NCI-H187 (cell line): ENCODE measurements at places on chromosomes 4 and X.
A peak's percentile ranks its signal among the peaks of the same experiment; 100 is the strongest.

GRCh38 chr4:10035130-10035529 lies 13.8 kb upstream of the SLC2A9 start:
- no peak for DNase-seq

DNA sequence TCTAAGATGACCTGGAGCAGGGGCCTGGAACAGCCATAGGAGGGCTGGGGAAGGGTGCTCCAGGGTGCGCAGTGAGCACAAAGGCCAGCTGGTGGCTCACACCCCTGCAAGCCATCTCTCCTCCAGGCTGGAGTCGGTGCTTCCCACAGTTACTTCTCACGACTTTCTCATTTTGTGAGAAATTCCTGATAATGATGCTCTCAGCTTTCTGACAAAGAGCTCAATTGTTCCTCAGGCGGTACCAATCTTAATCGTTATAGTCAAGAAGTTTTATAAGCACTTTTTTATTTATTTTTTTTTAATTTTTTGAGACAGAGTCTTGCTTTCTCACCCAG lies 11.7 kb upstream of the WFS1 start:
- no peak for DNase-seq

DNA sequence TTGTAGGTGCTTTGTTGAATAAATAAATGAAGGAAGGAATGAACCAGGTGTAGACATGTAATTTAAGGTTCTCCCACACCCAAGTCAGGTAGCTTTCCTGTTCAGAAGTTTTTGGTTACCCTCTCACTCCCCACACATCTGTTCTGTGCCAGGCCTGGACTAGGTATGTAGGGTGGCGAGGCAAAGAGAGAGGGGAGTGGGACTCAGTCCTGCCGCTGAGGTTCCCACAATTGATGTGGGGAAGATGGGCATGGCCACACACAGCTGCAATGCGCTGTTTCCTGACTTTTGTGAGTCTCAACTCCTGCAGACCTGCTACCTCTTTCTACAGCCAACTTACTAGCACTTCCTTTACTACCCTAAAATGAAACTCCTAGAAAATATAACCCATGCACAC lies 88.9 kb downstream of the RTL5 start:
- DNase-seq: no peak

GRCh38 chrX:132758759-132759158 lies 199.7 kb downstream of the HS6ST2 start:
- no peak for DNase-seq

GRCh38 chr4:2269206-2269531 lies 7.3 kb upstream of the MXD4 start:
- no peak for DNase-seq

- no peak for DNase-seq
Measured at GRCh38 chr4:19577097-19577496, 674.6 kb upstream of the SLIT2 start.

GRCh38 chr4:19913650-19914049 lies 338.1 kb upstream of the SLIT2 start:
- DNase-seq: no peak

DNA sequence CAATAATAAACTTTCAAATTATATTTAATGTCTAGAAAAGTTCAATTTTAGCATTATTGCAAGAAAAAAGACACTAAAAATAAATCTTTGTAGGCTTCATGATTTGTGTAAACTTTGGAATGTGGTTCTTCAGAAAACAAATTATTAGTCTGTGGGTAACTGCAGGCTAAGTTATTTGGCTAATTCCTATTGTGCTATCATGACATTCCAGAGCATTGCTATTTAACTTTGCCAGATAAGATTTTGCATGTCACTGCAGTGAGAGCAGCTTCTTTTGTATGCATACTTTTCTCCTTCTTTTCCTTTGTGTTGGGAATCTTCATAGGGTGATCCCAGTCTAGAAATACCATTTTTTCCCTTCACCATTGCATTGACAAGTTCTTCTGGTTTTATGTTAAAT lies 130.0 kb downstream of the AWAT2 start:
- DNase-seq: no peak

GRCh38 chr4:22389240-22389870 lies 126.5 kb downstream of the ADGRA3 start:
- DNase-seq: no peak

DNA sequence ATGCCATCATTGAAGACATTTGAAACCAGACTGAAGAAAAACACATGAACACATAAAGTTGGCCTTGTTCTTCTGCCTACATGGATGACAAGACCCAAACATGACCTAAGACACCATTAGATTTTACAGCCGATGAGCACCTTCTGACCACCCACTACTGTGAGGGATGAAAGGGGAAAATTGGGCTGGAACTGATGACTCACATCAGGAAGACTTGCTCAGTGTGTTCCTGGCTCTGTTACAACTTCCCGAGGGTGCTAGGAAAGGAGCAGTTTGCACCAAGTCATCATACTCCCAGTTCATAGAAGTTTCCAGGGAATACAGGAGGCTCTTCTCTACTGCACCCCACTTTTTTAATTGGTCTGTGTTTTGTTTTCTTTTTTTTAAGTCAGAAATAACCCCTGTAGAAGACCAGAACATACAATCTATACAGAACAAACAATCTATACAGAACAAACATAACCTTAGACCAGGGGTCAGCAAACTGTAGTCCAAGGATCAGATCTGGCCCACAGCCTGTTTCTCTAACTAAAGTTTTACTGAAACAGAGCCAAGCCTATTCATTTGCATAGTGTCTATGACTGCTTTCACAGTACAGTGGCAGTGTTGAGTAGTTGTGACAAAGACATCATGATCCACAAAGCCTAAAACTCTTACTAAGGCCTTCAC lies 25.3 kb downstream of the BTC start:
- DNase-seq: no peak

DNA sequence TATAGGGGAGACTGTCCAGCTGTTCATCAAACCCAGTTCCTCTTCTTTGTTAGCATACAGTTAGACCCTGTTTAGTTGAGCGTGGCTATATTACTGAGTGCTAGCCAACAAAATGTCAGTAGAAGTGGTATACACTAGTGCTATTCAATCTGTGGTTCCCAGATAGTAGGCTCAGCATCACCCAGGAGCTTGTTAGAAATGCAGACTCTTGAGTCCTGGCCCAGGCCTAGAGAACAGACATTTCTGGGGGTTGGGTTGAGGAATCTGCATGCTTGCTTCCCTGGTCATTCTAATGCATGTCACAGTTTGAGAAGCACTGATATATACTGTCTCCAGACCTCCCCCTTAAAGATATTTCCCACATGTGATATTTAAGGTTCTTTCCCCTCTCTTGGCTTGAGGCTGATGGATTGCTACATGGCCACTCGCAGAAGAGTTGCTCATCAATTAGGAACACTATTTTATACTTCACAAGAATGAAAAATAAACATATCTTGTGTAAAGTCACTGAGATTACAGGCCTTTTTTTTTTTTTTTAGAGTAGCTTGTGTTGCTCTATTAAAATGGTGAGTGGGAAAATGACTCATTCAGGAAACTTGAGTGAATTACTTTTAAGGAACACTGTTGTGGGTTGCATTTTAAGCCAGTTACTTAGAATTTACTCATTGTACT lies 289.0 kb downstream of the STIM2 start:
- DNase-seq: no peak

DNA sequence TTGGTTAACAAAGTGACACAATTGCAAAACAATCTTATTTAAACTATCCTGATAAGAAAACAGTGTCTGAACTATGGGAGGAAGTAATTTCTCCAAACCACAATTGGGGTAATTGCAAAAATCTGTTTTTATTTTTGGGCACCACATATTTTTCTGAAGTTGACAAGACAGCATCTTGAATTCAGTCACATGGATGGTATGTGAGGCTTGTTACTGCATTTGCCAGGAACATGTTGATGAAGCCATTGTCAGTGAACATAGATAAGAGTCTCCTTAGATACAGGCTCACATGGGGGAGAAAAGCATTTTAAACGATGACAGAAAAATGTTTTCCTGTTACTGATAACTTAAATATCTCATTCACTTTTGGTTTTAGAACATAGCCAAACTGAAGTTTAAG lies 5.5 kb upstream of the USP53 start:
- no peak for DNase-seq

DNA sequence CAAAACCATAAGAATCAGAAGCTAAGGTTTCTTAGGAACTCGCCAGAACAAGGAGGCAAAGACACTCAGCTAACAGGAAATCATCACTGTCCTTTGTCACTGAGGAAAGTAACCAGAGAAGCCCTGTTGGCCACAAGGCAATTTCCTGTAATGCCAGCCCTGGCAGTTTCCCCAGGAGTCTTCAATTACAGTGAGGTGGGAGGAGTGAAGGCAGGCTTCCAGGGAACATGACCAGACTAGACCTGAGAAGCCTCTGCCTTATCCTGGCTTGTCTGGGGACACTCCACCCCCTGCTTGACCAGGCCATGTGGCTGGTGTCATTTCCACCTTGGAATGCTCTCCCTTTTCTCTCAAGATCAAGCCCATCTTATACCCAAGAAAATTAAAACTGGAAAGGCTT lies 125.3 kb downstream of the COL4A6 start:
- DNase-seq: peak; percentile 5

DNA sequence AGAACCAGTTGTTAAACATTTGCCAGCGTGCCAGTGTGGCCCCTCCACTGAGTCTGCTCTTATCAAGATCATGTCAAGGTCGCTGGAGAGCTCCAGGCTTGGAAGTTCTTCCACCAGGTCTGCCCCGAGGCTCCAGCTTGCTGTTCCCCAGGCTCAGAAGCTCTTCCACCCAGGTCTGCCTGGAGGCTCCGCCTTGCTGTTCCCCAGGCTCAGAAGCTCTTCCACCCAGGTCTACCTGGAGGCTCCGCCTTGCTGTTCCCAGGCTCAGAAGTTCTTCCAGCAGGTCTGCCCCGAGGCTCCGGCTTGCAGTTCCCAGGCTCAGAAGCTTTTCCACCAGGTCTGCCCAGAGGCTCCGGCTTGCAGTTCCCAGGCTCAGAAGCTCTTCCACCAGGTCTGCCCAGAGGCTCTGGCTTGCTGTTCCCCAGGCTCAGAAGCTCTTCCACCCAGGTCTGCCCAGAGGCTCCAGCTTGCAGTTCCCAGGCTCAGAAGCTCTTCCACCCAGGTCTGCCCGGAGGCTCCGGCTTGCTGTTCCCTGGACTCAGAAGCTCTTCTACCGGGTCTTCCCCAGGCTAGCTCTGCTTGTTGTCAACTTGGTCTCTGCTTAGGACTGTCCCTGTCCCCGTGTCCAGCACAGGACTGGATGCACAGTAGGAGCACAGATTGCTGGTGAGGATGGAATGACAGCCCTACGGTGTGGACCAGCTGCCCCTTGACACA lies 54.4 kb downstream of the HMX1 start:
- no peak for DNase-seq

- DNase-seq: no peak
Measured at GRCh38 chrX:20681683-20682082, 415.0 kb upstream of the RPS6KA3 start.

DNA sequence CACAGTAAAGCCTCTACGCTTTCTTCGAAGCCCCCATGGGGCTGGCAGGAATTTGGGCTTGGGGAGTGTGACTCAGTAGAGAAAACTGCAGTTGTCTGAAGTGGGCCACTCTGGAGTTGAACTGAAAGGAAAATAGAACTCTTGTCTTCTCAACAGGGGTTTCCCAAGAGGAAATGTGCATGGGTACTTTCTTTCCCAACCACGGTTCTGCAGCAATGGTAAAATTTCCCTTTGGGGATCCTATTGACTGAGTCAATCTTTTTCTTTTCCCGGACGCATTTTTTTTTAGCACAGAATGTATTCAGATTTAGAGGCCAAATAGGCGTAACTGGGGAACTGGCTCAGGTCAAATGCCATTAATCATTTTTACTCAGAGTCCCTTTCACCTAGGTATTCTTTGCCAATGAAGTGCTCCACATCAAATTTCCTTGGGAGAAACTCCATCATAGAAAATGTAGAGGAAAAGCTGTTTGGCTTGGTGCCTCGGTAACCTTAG lies 269.3 kb downstream of the STIM2 start:
- no peak for DNase-seq

DNA sequence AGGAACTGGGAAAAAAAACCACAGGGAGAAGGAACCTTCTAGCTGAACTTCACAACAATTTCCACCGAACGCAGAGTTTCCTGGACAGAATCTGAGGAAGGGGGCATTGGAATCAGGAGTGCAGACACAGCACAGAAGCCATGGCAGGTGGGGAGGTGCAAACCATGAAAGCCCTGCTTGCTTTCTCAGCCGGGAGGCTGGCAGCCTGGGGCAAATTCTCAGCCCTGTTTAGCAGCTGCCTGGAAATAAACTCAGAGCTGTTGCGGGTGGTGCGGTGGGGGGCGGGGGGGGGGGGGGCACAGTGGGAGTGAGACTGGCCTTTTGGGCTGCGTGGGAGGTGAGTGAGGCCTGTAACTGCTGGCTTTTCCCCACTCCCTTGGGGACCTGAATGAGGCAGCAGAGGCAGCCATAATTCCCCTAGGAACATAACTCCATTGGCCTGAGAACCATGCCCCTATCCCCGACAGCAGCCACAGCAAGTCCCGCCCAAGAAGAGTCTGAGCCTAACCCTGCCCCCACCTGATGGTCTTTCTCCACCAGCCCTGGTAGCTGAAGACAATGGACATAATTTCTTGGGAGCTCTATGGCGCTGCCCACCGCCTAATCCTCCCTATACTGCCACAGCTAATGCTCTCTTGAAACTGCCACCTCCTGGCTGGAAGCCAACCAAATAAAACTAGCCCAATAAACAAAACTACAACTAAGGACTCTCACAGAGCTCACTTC lies 176.3 kb downstream of the FAM13A start:
- peak; percentile 79 for DNase-seq

DNA sequence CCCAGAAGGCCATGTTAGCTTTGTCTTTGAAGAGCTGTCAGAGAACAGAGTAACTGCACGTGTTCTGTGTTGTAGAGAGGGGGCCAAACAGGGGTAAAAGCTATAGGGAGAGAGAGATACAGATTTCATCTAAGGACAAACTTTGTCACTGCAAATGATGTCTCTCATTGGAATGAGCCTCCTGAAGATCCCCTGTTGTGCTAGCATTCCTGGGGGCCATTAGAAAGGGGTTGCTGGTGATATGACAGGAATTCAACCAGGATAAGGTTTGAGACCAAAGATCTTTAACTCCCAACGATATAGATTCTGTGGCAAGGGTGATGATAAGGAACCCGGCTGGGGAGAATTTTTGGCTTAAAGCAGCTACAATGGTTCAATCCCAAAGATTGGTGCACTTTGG lies 16.8 kb downstream of the MID1 start:
- DNase-seq: no peak

DNA sequence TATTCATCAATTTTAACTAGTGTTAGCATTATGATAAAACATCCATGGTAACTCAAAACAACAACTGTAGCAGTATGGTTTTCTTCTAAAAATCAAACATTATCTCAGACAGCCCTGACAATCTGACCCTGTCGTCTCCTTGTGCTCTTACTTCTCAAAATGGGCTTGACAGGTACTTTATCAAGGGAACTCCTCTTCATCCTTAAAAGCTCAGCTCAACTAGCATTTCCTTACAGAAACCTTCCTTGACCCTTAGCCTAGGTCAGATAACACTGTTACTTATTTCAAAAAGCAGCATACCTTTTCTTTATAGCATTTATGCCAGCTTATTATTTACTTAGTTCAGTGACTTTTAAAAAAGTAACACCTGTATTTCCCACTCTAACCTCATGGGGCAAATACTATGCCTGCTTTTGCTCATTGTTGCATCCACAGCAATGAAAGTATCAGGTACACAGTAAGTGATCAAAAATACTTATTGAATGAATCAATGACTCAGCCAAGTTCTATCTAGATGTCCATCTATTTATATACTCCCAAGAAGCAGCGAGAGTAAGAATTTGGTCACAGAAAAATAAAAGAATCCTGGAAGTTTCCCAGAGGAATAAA lies 41.9 kb downstream of the ADAMTS3 start:
- DNase-seq: no peak
